ENCODE measurements at places on chromosomes 7 and 10.

GRCh38 chr7:53422291-53422690, 386.9 kb downstream of the POM121L12 start:
- DNase-seq: no peak

DNA sequence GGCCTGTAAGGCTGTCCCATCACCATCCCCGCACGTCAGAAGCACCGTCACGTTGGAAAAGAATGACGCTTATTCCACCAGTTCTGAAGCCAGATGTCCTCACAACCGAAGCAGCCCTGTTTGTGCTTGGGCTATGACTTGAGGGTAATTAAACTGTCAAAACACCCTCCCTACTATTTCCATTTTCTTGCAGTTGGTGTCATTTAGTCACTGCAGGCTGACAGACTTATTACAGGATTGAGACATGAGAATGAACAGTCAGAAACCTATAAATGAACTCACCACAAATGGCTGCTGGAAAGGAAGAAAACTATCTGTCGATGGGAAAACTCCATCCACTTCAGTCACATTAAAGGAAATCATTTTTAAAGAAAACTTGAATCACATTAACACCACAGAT, 85.3 kb downstream of the VOPP1 start:
- DNase-seq: no peak

GRCh38 chr10:132627666-132628531, 90.3 kb downstream of the INPP5A start:
- DNase-seq: no peak

DNA sequence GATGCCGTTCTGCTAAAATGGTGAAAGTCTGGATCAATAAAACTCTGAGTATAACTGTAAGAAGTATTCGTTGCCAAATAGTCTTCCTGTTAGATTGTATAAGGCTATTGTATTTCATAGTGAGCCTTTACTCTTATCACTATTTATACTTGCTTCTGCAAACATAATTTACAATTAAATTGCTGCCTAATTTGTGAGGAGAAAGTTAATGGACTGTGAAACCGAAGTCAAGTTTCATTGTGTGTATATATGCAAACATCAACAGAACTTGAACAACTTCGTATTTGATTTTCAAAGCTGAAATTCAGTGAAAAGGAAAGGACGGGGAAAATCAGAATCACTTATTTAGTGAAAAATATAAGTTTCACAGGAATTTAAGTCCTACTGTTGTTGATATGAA, 135.9 kb upstream of the CCDC6 start:
- no peak for DNase-seq

DNA sequence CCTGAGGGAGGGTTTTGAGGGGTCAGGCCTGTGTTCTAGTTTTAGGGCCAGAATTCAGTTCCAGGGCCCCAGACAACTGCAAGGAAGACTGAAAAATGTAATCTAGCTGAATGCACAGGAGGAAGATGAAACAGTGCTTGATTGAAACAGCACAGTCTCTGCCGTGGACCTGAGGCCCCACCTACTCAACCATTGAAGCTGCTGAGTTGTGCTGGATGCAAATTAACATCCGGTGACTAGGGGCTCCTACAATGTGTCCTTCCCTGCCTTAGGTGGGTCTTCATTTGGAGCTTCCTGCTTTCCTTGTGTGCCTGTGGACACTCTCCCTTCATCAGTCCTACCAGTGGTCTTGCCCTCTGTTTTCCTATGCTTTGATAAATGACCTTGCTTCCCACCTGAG, 5.7 kb downstream of the GLRX3 start:
- DNase-seq: no peak

GRCh38 chr7:43785420-43785819, 26.9 kb downstream of the BLVRA start:
- DNase-seq: no peak

- DNase-seq: no peak
Measured at GRCh38 chr10:77837248-77837924, 89.2 kb downstream of the DLG5 start.

DNA sequence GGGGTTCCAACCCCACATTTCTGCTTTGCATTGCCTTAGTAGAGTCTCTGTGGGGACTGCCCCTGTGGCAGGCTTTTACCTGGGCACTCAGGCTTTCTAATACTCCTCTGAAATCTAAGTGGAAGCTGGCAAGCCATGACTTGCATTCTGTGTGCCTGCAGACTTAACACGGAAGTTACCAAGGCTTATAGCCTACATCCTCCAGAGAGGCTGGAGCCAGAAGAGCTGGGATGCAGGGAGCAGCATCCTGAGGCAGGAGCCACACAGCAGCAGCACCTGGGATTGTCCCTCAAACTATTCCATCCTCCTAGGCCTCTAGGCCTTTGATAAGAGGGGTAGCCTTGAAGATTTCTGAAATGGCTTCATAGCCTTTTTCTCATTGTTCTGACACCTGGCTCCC, 22.1 kb upstream of the ABCC2 start:
- DNase-seq: no peak

DNA sequence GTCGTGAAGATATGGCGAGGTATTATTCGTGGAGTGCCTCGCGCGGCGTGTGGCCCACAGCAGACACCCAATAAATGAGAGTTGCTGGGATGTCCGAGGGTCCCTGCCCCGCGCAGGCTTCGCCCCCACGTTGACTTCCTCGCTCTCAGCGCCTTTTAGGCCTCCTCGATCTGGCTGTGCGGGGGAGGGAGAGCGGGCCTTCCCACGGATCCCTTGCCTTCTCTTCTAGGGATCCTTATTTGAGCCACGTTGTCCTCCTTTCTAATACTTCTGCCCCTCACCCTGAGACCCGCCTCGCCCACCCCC, 660 bp downstream of the VCL start:
- DNase-seq: no peak

- DNase-seq: no peak
Measured at GRCh38 chr10:103982639-103983038, 15.7 kb downstream of the SLK start.

DNA sequence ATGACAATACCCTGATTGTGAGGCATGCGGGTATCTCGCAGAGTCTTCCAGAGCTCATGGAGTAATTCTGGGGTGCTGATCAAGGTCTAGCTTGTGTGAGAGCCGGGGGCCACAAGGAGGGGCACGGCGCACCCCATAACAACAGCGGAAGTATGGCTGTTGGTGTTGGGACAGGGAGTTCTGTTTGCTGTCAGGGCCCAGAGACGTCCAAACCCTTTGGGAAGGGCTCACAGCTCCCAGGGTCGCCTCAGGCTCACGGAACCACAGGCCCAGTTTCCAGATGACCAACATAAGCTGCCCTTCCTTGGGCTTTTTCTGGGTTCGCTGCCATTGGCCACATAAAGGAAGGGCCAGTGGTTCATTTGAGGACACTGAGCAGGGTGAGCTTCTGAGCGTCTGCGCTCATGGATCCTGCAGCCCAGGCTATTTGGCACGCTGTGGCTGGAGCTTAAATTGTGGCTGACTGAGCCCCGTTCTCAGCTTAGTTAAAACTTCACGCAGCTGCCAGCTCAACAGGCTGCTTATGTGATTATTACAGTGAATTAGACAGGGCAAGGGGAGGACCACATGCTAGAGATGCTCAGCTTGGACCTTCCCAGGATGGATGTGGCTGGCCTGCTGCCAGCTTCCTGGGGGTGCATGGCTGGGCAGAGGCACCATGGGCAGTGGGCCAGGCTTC, 92.3 kb downstream of the DNAJB6 start:
- no peak for DNase-seq

GRCh38 chr7:28748346-28748745, 209.8 kb downstream of the TRIL start:
- DNase-seq: no peak

DNA sequence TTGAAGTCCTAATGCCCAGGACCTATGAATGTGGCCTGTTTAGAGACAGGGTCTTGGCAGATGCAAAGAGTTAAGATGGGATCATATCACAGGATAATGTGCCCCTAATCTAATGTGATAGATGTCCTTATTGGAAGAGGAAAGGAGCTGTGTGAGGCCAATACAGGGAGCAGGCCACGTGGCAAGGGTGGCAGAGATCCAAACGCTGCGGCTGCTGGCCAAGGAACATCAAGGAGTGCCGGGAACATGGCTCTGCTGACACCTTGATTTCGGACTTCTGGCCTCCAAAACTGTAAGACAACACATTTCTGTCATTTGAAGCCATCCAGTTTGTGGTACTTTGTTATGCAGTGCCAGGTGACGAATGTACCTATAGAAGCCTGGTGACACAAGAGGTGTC, 37.7 kb upstream of the EZH2 start:
- no peak for DNase-seq

GRCh38 chr7:130875901-130876300, 141.9 kb upstream of the KLF14 start:
- DNase-seq: no peak

- DNase-seq: no peak
Measured at GRCh38 chr10:18144928-18145327, 4.7 kb downstream of the CACNB2 start.

DNA sequence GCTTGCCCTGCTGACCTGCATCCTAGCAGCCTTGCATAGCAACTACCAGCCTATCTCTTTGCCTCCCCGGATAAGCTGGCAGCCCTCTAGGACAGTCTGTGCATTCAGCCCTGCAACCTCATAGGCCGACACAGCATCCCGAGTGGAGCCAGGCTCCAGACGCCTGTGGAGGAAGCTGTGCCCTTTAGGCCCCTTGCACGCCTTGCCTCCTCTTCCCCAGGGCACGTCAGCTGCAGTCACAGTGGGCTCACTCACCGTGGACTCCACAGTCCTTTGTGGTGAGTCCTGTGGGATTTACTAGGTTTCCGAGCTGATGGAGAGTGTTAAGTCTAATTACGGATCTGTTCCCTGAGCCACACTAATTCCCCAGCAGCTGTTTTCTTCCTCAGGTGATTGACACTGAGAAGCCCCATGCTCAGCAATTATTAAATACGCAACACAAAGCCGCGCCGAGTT, 540.0 kb downstream of the TCERG1L start:
- no peak for DNase-seq

- no peak for DNase-seq
Measured at GRCh38 chr7:81014266-81014665, 95.4 kb upstream of the SEMA3C start.

- no peak for DNase-seq
Measured at GRCh38 chr7:74612015-74612829, 45.3 kb upstream of the GTF2I start.

- DNase-seq: no peak
Measured at GRCh38 chr7:26147030-26147429, 5.0 kb upstream of the NFE2L3 start.

- DNase-seq: no peak
Measured at GRCh38 chr10:73937333-73938043, 26.6 kb downstream of the PLAU start.

DNA sequence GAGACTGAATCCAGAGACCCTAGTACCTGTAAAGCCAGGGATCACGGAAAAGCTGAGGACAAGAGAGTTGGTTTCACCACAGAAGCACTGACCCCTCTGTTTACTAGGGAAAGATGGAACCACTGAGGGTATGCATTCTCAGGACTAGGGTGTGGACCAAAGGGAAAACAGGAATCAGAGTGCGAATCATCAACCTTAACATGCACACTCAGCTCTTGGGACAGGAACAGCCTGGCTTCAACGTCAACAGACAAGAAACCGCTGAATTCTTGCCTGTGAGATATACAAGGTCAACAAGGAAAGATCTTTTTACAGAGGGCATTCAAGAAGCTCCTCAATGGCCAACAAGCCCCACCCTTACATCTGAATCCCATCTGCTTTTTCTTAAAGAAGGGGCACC, 14.9 kb downstream of the TNRC18 start:
- no peak for DNase-seq

DNA sequence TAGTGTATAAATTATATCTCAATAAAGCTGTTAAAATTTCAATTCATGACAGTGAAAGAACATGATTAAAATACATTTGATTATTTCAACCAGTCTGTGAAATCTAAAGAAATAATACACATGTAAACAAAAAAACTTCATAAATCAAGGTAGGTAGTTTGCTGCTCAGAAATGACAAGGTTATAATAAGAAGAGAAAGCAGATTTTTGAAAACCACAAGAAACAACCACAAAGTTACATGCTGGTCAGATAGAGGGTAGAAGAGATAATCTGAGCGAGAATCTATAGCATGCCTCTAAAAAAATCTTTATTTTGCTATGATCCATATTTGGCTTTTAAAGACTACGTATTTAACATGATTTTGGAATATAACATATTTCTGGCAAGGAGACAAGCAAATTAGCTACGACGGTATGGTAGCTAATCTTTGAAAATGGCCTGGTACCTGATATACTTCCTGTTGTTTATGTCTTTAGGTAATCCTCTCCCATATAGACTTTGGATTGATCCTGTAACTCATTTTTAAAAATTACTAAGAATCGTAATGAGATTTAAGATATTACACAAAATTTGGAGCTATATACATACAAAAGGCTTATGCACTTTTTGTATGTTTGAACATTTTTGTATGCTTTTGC, 23.5 kb upstream of the VCL start:
- DNase-seq: no peak

DNA sequence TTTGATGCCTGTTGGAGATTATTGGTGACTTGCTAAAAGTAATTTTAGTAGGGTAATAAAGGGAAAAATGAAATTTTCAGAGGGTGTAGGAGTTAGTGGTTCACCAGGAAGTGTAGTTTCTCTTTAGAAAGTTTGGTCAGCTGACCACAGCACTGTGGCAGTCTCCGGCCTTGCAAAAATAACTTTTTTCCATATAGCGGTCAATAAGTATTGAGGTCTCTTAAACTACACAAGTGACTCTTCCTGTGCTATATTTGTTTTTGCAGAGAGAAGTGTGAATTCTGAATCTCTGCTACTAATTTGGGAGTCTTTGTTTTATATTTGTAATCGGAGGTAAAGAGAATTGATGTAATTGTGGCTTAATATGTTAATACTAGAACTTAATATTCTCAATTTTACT, 24.3 kb downstream of the PTPN12 start:
- no peak for DNase-seq

DNA sequence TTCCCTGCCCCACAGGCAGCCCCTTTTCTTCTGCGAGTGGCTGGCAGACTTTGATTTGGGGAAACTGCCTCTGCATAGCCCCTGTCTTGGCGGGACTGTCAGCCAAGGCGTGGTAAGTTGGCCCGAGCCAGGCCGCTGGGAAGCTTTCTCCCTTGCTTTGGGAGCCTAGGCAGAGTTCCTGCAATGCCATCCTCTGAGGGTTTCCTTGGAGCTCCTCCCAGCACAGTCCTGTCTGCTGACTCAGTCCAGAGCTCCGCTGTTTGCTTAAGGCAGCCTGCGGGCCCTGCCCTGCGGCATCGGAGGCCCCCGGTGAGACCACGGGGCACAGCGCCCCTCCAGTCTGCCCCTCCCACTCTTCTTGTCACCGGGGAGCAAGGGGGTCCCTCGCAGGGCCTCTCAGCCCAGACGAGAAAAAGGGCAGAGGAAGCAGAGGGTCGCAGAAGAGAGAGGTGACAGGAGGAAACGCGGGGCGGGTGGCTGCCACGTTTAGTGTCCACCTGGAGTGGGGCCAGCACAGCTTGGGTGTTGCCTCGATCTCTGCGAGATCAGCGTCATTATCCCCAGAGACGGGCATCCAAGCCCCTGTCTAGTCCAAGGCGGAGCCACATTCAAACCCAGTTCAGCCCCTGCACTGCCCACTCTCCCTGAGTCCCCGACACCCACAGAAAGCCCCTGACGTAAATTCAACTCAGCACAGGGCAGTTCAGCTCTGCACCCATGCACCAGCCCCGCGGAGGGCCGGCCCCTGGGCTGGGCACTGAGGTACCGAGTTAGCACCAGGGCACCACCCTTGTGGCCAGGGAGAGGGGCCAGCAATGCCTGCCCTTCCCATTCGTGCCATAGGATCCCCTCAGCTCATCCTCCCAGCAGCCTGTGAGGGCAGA, 59.0 kb upstream of the CHST15 start:
- DNase-seq: no peak
